Renal cortical epithelial cell (primary cell): ENCODE measurements at places on chromosomes 11 and 22.

DNA sequence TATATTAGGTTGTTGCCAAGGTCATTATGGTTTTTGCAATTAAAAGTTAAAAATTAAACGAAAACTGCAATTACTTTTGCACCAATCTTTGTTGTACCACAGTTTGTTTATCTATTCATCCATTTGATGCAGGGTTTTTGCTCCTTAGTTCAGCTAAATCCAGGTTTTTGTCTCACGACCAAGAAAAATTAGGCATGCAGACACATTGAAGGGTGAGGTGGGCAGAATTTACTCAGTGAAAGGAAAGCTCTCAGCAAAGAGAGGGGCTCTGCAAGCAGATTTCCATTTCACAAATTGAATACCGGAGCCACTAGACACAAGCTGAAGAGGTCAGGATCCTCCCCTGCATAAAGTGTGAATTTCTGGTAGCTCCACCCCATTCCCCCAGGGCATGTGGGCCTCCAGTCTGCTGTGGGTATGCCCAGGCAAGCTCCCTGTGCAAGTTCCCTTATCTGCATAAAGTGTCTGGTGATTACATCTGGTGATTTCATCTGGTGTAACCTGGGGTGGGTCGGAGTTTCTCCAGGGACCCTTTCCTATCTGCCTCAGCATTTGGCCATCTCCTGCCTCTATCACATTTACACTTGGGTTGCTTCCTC is 33.3 kb downstream of the APOL6 start:
- DNase-seq: no peak

GRCh38 chr22:50326225-50326955 is 422 bp downstream of the DENND6B start:
- DNase-seq: no peak

- DNase-seq: no peak
These were observed 12.1 kb downstream of the SLC15A3 start for GRCh38 chr11:60939855-60940254.

- peak; percentile 51 for DNase-seq
These were observed 43.4 kb upstream of the GLYAT start for GRCh38 chr11:58775066-58775708.

GRCh38 chr11:94641167-94641761 is 74.1 kb downstream of the PIWIL4 start:
- DNase-seq: no peak

DNA sequence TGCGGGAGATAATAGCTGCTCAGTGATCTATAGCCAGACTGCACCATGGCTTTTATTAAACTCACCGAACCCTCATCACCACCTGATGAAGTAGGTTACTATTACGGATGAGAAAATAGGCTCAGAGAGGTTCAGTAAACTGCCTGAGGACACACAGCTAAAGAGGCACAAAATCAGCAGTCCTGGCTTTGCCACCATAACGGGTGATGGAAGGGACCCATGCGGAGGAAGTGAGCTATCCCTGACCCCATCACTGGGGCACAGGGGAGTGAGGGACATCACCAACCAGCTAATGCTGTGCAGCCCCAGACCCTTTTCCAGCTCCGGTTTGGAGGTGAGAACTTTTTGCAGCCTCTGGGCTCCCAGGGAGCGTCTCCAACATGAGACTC is 7.3 kb upstream of the DERL3 start:
- no peak for DNase-seq

- DNase-seq: peak; percentile 46
These were observed 34.1 kb downstream of the ARAP1 start for GRCh38 chr11:72718101-72718501.

GRCh38 chr11:75577207-75577606 is 15.2 kb downstream of the SERPINH1 start:
- peak; percentile 68 for DNase-seq

GRCh38 chr22:48018346-48018745 is 1255.9 kb downstream of the TBC1D22A start:
- no peak for DNase-seq

- DNase-seq: no peak
These were observed 5.5 kb downstream of the CDC42EP1 start for GRCh38 chr22:37565830-37566229.

DNA sequence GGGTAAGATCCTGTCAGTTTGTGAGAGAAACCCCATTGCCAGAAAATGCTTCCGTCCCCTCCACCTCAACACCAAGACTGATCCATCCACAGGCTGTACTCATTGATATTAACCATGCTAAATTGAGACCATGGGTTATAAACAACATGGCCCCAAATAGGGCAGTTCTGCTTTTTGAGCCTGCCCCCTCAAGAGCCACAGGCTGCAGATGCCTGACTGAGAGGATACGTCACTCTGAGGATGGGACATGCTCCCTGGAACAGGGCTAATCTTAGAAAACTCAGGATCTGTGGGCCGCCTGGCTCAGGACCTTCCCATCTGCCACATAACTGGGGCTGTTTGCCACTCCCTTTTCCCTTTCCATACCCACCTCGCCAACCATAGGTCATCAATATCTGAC is 99.8 kb downstream of the MICAL2 start:
- DNase-seq: no peak

GRCh38 chr11:61949169-61950034 is 749 bp upstream of the BEST1 start:
- no peak for DNase-seq

- DNase-seq: no peak
These were observed 89.0 kb upstream of the CD44 start for GRCh38 chr11:35049859-35050531.

DNA sequence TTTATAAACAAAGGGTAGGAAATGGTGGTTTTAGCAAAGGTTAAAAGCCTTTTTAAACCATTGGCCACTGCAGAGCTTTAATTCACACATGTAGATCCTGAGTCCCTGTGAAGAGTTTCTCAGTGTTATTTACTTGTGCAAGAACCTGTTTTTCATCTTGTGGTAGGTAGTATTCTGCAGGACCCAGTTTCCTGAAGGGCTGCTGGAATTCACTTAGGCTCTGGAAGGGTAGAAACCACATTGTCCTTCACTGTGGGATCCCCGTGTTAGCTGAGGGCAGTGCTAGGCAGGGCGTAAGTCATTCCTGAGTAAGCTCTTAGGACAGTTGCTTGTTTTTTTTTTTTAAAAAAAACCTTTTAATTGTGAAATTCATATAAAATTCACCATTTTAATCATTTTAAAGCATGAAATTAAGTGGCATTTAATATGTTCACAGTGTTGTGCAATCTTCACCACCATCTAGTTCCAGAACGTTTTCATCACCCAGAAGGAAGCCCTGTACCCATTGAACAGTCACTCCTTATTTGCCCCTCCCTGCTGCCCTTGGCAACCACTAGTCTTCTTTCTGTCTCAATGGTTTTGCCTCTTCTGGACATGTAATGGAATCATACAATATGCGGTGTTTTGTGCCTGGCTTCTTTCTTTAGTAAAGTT is 77.7 kb downstream of the C22orf31 start:
- DNase-seq: peak; percentile 58

GRCh38 chr11:114914231-114915005 is 236.1 kb downstream of the NXPE2 start:
- DNase-seq: no peak

DNA sequence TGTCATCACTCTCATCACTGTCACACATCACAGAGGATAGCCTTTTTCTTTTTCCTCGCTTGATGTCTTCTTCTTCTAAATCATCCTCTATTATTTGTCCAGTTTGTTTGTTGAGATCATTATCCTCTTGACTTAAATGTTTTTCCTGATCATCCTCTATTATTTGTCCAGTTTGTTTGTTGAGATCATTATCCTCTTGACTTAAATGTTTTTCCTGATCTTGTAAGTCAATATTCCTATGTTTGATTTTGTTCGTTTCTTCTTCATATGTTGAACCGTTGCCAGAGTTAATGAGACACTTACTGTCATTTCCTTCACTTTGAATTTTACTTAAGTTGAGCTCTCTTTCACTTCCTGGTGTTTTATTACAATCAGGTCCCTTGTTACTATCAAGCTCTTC is 5.6 kb downstream of the CCDC82 start:
- no peak for DNase-seq
